ENCODE measurements at places on chromosomes 11 and 22. TPM values are rescaled to one million over a fixed set of nuclear protein-coding genes. Genes with fewer than 3 reads are reported as not detected.

Gene OR52A1
- total RNA-seq, result not detected

Gene OR10A3
- total RNA-seq, result 0.12 TPM

Gene PANX3
- total RNA-seq, result not detected

Gene MS4A15
- not detected for total RNA-seq

Gene SCARF2
- total RNA-seq, result 36.9 TPM

Gene ASCL2
- total RNA-seq, result not detected

Data from uterine smooth muscle cell (primary cell).